ENCODE measurements at places on chromosomes 11 and 22.

- DNase-seq, result no peak
Measured at GRCh38 chr11:129012880-129013279, 70.2 kb upstream of the TP53AIP1 start.

DNA sequence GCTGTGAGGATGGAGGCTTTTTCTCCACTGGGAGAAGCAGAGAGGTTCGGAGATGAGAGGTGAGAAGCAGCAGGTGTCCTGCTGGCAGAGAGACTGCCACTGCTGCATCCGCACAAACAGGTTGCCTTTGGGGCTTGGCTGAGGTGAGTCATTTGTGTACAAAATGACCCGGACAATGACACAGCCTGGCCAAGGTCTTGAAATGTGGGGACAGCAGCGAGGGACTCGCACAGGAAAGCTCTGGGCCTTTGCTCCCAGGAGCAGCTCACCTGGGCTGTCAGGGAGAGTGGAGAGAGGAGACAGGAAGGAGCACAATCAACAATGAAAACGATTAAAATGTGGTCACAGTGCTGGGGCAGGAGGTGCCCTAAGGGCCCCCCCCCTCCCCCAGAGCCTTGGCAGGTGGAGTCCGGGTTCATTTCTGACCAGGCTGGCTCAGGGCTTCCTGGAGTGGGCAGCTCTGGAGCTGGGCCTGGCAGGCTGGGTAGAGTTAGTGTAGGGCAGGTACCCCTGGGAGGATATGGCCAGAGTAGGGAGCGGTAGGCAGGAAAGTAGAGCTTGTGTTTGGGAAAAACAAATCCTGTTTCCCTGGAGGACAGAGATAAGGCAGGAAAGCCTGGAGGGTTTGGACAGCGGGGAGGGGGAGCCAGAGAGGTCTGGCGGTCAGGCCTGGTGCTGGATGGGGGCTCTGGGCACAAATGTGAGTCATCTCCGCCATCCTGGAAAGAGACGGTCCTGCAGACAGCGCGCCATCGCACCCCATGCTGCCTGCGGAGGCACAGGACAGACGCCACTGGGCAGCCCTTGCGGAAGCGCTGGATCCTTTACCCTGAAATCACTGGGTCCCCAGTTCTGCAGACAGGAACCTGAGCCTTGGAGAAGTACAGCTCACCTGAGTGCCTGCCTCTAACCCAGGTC, 37.8 kb upstream of the CELSR1 start:
- DNase-seq, result no peak

- DNase-seq, result no peak
Measured at GRCh38 chr11:83612891-83613766, 327.0 kb upstream of the CCDC90B start.

DNA sequence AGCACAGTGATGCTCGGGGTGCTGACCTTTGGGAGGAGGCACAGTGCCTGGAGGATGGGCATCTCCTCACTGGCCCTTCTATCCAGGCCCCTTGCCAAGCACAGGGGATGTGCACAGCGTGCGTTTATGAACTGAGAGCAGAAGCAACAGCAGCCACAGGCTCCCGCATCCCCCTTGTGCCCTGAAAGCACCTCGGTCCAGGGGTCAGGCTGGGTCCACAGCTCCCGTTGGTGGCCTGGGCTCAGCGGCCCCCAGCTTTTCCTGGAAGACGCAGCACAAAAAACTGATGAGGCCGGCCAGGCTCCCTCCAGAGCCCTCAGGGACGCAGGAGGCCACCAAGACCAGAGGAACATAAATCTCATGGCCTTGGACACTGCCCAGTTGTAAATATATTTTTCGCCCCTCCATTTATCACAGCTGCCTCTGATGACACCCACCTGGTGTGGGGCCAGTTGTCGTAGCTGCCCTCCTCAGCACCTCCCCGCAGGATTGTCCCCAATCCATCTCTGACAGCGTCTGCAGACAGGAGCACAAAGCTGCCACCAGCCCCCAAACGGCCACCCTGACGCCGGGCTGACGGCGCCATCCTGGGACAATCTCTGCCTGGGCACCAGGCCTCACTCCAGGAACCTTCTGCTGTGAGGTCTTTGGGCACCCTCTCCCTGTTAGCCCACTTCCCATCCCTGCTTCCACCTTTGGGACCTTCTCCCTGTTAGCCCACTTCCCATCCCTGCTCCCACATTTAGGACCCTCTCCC, 203.1 kb downstream of the BRD1 start:
- DNase-seq, result no peak

Data from stromal cell of bone marrow (primary cell).